A549 treated with AZD2906 at 1 μM for 4 hours (cell line): ENCODE measurements at places on chromosomes 16 and 17. TPM values are rescaled to one million over a fixed set of nuclear protein-coding genes. Genes with fewer than 3 reads are reported as not detected.

MYH2 gene
- not detected in 5 replicates for total RNA-seq

AANAT gene
- total RNA-seq: 0.22 to 0.64 TPM (median 0.33 TPM) in 5 replicates

CEMP1 gene
- total RNA-seq: 0.06 to 0.15 TPM (median 0.09 TPM) in 3 of 5 replicates, not detected in the others

UMOD gene
- not detected in 5 replicates for total RNA-seq

CCT6B gene
- 1.1 to 2.0 TPM (median 1.9 TPM) in 5 replicates for total RNA-seq
